ENCODE measurements at places on chromosomes 16 and 17.
A peak's percentile ranks its signal among the peaks of the same experiment; 100 is the strongest.

- peak; percentile 10 for DNase-seq
These were observed 47.1 kb downstream of the TEX2 start for GRCh38 chr17:64216000-64216337.

DNA sequence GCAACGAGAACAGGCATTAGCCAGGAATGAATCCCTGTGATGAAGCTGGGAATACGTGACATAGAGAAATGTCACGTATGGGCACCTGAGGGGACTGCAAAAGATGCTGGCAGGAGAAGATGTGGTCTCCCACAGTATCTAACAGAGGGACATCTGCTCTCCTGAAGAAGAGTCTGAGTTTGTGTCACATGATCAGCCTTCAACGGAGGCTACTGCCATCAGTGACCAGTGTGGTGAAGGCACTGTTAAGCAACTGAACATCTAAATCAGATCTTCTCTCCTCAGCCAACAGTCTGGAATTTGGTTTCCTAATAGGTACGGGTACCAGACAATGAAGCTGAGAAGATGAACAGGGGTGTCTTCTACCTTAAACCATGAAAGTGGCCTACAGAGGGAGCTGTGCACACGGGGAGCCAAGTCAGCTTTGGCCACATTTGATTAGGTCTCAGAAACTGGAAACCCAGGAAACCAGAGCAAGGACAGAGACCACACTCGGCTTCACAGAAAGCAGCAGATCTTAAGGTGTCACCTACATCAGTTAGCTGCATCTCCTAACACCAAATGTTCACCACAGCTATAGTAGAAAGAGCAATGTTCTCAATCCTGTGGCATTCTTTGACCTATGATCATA lies 41.8 kb downstream of the BRD7 start:
- peak; percentile 3 for DNase-seq

GRCh38 chr17:75499313-75500022 lies 15.9 kb downstream of the CASKIN2 start:
- DNase-seq: no peak

DNA sequence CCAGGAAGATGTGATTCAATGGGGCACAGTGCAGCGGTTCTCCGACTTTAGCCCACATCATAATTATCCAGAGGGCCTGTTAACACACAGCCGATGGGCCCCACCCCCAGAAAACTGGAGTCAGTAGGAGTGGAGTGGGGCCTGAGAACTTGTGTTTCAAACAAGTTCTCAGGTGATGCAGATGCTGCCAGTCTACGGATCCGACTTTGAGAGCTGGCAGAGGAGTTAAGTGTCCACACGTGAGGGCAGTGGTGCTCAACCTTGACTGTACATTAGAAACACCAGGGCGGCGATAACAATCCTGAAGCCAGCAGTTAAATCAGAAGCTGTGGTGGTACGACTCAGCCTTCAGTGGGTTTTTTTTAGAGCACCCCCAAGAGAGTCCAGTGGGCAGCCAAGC lies 75.0 kb downstream of the GPRC5B start:
- no peak for DNase-seq

DNA sequence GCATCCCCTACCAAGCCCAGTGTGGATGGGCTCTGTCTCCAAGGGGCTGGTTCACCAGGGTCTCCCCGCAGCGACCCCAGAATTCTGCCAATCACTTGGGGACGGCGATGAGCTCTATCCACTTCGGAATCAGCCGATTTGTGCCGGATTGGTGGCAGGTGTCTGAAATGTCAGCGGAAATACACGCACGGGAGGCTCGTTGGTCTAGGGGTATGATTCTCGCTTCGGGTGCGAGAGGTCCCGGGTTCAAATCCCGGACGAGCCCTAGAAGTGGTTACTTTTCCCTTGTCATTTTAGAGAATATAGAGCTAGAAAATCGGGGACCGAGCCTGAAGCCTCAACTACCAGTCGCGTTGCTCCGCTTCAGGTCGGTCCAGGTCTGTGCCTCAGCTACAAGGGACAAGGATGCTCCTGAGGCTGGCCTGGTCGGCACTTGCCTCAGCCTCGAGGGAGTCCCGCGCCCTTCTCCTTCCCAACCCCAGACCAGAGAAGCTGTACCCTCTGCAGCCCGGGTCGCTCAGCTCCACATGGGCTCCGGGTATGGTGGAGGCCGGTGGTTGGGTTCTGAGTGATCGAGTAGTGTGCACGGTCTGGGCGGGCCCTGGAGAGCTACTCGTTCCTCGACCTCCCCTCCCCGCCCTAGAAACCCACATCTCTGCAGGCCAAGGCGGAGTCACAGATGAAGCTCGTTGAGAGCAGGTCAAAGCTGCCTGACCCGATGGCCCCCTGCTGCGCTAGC lies 16.0 kb upstream of the OR1F1 start:
- DNase-seq: peak; percentile 42

DNA sequence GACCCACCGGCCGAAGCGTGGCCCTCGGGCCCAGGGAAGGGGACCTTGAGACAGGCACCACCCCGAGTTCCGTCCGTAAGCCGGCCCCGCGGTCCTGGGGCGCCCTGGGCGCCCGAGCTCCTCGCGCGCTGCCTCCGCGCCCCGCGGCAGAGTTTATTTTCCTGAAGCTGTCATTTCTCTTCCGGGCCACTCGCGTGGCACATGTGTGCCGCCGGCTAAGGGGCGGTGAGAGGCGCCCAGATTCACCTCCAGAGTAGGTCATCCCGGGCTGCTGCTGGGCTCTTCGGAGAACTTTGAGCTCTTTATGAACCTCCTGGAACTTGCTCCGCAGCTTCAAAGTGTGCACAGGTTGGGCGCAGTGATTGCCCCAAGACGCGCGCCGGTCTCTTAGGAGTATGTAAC lies 489 bp downstream of the ZC3H18 start:
- no peak for DNase-seq

GRCh38 chr16:78705694-78706093 lies 606.2 kb downstream of the WWOX start:
- peak; percentile 22 for DNase-seq

- DNase-seq: peak; percentile 26
These were observed 11.6 kb upstream of the CBX4 start for GRCh38 chr17:79850571-79851460.

DNA sequence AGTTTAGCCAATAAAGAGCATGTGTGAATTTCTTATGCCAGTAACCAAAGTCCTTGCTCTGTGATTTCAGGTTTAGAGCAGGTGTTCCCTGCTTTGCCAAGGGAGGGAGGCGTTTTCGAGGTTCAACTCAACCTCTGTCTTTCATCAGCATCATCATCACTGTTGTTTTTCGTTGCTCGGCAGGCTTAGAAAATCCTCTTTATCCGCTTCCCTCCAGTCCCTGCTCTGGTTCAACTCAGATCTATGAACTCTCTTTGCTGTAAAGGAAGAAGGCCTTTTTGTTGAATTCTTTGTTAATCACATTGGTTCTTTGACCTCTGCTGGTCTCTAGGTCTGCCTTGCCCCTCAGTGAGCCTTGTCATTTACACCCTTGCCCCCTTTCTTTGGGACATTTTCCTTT lies 243.9 kb upstream of the RBFOX1 start:
- DNase-seq: no peak

- no peak for DNase-seq
These were observed 218.1 kb downstream of the XYLT1 start for GRCh38 chr16:17252701-17253100.

GRCh38 chr17:63246344-63246743 lies 199.8 kb downstream of the CYB561 start:
- no peak for DNase-seq

- peak; percentile 16 for DNase-seq
These were observed 228.6 kb downstream of the ZFHX3 start for GRCh38 chr16:72819345-72819744.

DNA sequence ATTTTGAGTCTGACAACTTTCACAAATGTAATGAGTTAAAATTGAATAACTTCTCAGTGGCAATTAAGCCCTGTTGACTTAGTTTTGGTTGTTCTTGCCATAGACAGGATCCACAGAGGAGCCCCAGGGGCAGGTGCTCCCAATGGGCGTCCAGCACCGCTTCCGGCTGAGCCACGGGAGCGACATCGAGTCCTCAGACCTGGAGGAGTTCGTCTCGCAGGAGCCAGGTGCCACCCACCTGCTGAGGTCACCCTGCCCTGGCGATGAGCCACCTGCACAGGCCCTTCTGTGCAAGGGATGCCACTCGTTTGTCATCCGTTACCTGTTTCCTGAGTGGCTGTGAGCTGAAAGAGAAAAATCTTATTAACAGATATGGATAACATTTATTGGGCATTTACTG lies 10.7 kb downstream of the CCDC40 start:
- DNase-seq: no peak

- DNase-seq: no peak
These were observed 6.4 kb upstream of the ITGAX start for GRCh38 chr16:31348579-31348978.

DNA sequence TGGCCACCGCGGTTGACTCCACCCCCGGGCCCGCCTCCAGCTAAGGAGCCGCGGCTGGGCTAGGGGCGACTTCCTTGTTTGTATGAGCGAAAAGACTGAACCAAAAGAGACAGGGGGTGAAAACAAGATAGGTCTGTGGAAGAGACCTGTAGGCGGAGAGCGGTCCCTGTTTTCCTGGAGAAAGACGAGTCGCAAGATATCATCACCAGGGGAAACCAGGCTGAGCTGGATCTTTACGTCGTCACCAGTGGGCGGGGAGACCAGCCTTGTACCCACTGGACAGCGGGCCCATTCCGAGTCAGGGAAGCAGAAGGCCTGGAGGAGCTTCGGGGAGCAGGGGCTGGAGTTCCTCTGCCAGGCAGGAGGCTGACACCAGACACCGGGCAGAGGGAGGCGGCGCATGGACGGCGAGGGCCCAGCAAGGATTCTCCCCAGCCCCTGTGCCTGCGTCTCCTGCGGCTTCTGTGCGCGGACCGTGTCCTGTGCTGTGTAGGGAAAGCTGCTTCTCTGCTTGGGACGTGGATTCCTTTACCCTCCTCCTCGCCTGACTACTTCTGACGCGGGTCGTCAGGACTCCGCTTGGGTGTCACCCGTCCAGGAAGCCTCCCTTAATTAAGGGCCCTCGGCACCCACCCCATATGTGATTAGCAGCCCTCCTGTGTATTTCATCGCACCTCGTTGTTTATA lies 10.3 kb upstream of the ARL4D start:
- peak; percentile 83 for DNase-seq

DNA sequence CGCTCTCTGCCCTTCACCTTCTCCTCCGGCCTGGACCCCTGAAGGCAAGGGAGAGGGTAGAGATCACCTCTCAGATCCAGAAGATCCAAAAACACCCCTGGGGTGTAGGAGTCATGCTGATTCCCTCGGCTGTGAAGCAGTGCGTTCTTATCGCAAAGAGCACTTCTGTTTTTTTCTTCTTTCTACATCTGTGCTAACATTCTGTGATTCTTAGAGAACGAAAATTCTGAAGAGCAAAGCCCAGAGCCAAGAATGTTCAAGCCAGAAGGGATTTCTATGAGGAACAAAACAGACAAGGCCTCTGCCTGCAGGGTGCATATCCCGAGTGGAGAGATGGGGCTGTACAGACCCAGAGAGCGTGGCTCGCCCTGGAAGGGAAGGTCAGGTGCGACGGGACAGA lies 17.2 kb downstream of the NPTX1 start:
- no peak for DNase-seq

DNA sequence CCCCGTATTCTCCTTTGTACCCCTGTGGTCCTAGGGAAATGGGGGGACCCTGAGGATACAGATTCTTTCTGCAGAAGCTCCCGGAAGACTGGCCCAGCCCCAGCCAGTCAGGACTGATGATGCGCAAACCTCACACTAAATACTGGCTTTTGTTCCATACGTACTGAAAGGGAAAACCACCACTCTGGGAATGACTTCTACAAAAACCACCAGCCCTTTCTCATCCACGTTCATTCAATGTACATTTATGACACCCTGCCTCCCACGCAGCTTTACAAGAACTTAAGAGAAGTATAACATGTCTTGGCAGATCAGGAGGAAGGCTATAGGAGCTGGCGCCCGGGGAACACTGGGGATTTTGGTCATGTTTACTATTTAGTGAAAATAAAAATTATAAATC lies 70.6 kb downstream of the MARCHF10 start:
- DNase-seq: no peak
